ENCODE measurements at places on chromosomes 3 and 15.
A peak's percentile ranks its signal among the peaks of the same experiment; 100 is the strongest.

DNA sequence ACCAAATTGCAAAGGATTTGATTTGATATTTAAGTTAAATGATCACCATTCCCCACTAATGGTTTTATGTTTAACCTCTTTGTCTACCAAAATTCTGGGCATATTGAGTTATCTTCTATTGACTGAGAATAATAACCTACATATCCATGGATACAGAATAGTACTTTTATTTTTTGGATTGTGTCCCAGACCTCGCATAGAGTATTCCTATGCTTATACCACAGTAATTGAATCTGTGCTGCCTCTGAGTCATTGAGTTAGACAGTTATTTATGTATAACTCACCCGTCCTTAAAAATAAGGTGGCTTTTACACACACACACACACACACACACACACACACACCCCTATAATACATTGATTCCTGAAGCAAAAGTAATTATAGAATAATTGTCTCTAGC lies 690.1 kb upstream of the BCHE start:
- no peak for DNase-seq

GRCh38 chr3:52143616-52144015 lies 10.6 kb downstream of the POC1A start:
- no peak for DNase-seq

- no peak for DNase-seq
Measured at GRCh38 chr3:42264399-42265058, 1.5 kb downstream of the CCK start.

- no peak for DNase-seq
Measured at GRCh38 chr3:159131376-159131775, 329.5 kb downstream of the MFSD1 start.

- DNase-seq, result no peak
Measured at GRCh38 chr3:124741027-124741426, 10.8 kb downstream of the UMPS start.

GRCh38 chr3:132283440-132283839 lies 33.8 kb upstream of the ACP3 start:
- DNase-seq, result peak; percentile 95

- DNase-seq, result peak; percentile 71
Measured at GRCh38 chr3:16419640-16420241, 93.8 kb downstream of the RFTN1 start.

DNA sequence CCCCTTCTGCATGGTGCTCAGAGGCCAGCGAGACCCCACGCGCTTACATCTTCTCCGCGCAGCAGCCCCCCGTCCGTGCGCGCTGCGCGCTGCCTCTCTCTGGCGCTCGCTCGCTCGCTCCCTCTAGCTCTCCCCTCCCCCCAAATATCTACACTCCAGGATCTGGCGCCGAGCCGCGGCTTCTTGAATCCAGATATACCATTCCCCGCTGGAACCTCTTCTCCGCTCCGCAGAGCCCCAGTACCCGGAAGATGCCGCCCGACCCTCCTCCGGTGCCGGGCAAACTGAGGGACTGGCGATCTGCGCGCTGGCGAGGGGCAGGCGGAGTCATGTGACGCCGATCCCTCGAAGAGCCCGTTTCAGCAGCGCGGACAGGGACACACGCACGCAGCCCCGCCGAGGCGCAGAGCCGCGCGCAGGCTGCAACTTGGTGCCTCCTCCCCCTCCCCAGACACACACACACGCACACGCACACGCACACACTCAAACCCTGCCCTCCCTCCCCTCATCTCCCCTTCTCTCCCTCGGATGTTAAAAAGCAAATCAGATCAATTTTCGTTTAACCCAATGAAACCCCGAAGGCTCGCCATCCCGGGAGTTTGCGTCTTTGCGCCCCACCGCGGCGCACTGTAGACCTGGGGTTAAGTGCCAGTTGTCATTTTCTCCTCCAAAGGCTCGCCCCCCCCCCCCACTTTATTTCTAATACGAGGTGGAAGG lies at the start of gene RASGRF1:
Gene RASGRF1, minus strand, starts transcription at position 294 of the 717 bp plus-strand sequence. Its CDS starts 282 bp downstream, at position 12.
- no peak for DNase-seq

GRCh38 chr15:75751891-75752290 lies 39.2 kb upstream of the CSPG4 start:
- DNase-seq, result no peak

DNA sequence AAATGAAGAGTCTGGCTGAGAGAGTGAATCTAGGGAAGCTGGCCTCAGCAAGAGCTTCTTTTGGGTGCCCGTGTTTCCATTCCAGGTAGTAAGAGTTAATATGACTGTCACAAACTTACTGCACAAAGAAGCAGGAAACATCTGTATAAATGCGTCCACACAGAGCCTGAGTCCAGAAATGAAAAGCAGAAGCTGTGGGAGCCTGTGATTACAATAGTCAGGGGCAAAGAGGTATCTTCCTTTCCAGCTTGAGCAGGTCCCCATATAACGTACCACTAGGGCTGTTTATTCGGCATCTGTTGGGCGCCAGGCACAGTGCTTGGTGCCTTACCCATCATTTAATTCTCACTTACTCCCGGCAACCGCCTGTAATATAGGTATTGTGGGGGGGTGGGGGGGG lies 40.5 kb upstream of the B3GNT5 start:
- DNase-seq, result peak; percentile 87

DNA sequence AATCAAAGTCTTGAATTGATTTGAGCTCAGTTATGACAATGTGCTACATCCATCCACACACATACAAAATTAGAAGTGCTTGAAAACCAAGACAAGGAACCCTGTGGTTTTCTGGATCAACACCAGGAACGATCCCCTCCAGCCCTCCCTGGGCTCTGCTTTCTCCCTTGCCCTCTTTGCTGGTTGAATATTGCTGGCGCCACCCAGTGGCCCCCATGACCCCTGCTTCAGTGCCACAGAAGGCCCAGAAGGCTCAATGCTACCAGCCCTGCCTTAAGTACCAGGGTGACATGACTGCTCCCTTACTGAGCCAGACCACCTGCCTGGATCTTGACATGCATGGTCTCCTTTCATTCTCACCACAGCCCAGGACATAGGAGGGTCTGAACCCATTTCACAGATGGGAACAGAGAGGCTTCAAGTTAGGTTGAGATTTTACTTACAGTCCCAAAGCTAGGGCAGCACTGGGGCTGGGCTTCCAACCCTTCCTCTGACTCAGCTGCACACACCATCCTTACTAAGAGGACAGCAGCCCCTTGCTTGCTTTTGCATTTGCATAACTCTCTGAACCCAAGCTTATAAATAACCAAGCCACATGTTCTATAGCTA lies 15.0 kb downstream of the IL12A start:
- peak; percentile 46 for DNase-seq

DNA sequence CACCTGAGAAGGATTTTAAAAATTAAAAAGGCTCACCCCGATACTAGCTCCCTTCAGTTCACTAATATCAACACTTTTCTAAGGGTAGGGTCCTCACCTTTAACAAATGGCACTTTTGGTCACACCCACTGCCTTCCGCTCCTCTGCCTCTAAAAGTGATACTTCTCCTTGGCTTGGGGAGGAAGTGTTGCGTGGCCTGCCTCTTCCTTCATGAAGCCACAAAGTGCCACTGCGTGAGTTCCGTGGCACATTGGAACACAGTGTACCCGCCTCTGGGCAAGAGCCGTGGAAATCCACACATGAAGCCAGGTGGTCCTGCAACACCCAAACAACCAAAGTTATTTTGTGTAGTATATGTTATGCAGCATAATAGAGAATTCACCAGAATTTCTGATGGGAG lies 3.9 kb downstream of the B4GALT4 start:
- peak; percentile 8 for DNase-seq

GRCh38 chr15:39685999-39686613 lies 96.5 kb downstream of the FSIP1 start:
- peak; percentile 63 for DNase-seq

DNA sequence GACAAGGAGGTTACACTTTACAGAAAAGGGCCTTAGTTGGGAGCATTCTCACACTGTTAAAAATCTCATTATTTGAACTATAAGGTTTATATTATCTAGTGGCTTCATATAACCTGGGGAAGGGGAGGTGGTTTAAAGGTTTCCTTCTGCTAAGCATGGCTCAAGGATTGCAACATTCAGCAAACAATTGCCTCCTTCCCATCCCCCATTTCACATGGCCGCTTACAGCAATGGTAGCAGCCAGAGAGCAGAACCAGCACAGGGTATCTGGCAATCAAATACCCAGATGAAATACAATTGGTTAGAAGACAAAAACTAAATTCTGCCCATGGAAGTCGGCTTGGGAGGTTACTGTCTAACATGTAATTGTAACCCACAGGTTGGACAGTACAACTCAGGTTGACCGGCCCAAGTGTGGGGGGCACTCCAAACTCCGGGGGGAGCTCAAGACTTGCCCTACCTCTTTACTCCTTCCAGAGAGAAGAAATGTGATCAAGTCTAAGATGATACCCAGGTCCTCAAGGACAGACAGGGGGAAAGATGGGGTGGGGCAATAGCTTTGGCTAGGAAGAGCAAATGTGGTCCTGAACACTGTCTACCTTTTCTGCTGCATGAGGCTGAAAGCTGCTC lies 15.5 kb downstream of the ETV5 start:
- DNase-seq, result peak; percentile 43

- DNase-seq, result no peak
Measured at GRCh38 chr3:107272471-107272870, 104.8 kb upstream of the CCDC54 start.

- DNase-seq, result no peak
Measured at GRCh38 chr3:49166752-49167556, 823 bp upstream of the CCDC71 start.

DNA sequence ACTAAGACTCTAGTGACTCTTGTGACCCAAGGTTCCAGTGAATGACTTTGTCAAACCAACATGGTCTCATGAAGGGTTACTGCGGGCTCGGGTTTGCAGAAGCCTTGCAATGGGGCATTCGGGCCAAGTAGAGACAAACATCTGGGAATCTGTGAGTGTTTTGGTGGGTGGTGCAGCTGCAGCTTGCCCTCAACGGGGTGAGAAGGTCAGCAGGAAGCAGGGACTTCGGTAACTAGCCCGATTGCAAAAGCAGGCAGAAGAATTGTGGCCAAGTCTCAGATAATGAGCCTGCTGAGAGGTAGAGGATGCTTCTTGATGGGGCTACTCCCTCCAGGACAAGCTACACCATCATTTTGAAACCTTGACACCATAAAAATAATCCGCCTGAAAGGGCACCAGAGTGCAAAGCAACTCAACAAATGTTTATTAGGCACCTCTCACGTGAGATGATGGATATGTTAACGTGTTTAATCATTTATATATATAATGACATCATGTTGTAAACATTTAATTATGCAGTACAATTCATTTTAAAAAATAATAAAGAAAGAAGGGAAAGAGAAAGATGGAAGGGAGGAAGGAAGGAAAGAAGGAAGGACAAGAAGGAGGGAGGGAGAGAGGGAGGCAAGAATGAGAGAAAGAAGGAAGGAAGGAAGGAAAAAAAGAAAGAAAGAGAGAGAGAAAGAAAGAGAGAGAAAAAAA lies 263.9 kb upstream of the IGF1R start:
- no peak for DNase-seq

- DNase-seq, result no peak
Measured at GRCh38 chr3:53259427-53260259, 3.8 kb upstream of the TKT start.

DNA sequence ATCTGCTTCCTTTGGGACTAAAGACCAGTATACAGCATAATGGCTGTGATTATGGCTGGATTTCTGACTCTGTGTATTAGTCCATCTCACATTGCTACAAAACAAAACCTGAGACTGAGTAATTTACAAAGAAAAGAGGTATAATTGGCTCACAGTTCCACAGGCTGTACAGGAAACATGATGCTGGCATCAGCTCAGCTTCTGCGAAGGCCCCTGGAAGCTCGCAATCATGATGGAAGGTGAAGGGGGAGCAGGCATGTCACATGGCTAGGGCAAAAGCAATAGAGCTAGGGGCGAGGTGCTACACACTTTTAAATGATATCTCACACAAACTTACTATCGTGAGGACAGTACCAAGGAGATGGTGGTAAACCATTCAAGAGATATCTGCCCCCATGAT lies 68.0 kb upstream of the GADL1 start:
- DNase-seq, result no peak

- no peak for DNase-seq
Measured at GRCh38 chr3:73258057-73258456, 196.6 kb downstream of the EBLN2 start.

DNA sequence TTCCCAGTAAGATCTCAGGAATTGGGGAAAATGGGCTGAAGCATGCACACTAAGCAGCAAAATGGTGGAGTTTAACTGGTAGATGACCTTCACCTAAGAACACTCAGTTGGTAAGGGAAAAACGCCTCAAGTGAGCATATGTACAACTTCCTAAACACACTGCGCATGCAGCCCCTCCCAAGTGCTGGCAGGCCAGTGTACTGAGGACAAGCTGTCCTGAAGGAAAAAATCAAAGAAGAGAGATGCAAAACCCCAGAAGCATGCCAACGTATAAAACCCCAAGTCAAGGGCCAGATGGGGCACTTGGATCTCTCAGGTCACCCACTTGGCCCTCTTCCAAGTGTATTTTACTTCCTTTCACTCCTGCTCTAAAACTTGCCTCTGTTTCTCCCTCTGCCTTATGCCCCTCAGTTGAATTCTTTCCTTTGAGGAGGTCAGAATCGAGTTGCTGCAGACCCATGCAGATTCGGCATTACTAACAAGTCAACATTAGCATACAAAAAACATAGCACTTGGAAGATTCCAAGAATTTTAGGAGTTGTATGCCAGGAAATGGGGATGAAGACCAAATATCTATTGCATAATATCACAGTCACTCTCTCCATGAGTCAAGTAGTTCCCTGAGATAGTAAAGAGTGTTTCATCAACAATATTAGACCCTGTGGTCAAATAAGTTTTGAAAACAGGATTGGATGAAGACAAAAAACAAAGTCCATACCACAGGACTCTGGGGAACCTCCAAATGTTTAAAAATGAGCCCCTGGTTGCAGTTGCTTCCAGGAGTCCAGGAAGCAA lies 10.8 kb upstream of the FYCO1 start:
- DNase-seq, result no peak

DNA sequence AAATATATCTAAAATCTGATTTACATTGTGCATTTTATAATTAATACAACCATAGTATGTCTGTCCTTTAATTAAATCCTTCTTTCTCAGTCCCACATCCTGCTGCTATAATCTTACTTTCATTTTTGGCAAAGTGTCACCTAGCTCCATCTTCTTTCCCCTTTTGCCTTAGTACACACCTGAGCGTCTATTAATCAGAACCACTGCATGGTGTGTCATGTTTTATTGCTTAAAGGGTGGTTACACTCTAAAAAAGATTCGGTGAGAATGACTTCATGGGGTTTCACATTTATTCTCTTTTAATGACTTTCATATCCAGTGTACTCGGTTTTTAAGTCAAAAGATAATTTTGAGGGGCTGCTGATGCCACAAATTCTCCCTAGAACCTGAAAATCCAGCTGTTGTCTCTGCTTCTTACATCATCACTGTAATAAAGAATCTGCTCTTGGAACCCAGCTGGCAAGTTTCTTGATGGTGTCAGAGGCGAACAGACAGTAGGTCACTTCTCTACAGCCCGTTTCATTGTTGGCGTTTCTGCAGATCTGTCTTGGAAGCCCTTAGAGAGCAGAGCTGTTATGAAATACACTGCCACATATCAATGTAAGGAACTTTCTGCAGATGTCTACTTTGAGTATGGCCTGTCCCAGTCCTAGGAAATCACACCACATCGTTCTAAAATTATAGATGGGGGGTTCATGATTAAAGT lies 99.7 kb downstream of the TIGIT start:
- DNase-seq, result no peak
